ENCODE measurements at places on chromosomes 5 and 9. TPM values are rescaled to one million over a fixed set of nuclear protein-coding genes. Genes with fewer than 3 reads are reported as not detected.

LAMC3 gene
- 1.5 TPM for total RNA-seq

SH3RF2 gene
- total RNA-seq = 0.58 TPM

PCDHA12 gene
- 2.8 TPM for total RNA-seq

FOXD1 gene
- total RNA-seq = 16.1 TPM

ZFR gene
- total RNA-seq = 75.0 TPM

SLC25A2 gene
- total RNA-seq = not detected

CAMK2A gene
- total RNA-seq = not detected

ZNG1C gene
- 10.4 TPM for total RNA-seq

All from A375 (cell line).